CD4-positive, alpha-beta T cell treated with Interleukin-6 for 4 hours (primary cell): ENCODE measurements at places on chromosomes 3 and 15.

- DNase-seq: no peak
Measured at GRCh38 chr3:132283916-132284405, 33.2 kb upstream of the ACP3 start.

DNA sequence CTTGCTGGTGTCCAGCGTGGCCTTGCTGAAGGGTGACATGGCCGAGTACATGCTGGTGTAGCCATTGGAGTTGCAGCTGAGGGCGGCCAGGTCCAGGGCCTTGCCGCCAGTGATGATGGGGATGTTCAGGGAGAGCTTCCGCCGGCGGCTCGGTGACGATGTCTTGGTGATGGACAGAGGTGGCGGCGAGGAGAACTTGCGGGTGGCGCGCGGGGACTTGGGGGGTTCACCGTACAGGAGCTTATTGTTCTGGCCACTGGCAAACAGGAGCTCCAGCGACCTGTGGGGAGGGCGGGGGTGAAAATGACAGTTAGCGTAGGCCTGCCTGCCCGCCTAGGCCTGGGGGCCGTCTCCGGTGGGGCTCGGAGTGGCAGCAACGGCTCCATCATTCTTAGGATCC, 59.0 kb upstream of the CTSH start:
- DNase-seq: no peak

DNA sequence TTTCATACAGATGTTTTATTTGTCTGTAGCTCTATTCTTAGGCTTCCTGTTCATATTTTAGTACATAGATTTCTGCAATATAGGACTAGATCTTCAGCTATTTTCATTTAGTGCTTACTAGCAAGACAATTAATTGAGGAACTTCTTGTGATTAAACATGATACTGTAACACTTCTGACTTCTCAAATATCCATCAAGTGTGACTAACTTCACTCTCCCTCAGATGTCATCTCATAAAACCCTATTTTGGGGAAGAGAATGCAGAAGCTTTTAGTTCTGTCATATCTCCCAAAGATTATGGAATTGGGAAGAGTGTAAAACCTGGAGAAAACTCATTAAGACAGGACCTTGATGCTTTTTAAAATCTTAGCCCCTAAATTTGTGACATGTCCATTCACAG, 28.6 kb upstream of the GOLIM4 start:
- no peak for DNase-seq

DNA sequence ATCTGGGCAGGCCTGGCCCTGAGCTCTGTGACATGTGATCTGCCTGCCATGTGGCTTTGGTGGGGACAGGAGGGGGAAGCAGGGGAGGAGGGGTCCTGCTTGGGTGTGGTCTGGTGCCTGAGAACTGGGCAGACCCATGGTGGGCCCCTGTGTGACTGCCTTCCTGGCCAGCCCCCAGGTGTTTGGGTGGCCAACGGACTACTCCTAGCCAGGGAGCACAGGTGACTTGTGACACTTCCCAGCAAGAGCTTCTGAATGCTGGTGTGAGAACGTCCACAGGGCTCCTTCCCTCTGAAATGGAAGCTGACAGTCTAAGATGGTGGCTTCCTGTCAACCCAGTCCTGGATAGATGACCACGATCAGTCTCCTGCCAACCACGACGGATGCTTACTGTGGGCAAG, 136.1 kb upstream of the MEF2A start:
- no peak for DNase-seq

DNA sequence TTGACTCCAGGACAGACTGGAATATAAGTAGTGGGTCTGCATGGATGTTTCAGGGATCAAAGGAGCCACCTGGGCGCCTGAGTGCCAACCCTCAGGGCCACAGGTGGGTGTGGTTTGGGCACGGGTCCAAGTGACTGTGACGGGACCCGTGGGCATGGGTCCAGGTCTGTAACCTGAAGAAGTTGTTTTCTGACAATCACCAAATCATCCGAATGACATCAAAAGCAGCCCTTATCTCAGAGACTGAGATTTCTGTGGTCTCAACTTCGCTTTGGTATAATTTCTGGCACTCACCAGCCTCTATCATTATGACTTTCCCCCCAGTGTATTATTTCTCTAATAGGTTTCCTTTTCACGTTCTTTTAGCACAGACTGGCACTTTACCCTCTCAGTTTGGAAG, 24.4 kb downstream of the RLBP1 start:
- no peak for DNase-seq

DNA sequence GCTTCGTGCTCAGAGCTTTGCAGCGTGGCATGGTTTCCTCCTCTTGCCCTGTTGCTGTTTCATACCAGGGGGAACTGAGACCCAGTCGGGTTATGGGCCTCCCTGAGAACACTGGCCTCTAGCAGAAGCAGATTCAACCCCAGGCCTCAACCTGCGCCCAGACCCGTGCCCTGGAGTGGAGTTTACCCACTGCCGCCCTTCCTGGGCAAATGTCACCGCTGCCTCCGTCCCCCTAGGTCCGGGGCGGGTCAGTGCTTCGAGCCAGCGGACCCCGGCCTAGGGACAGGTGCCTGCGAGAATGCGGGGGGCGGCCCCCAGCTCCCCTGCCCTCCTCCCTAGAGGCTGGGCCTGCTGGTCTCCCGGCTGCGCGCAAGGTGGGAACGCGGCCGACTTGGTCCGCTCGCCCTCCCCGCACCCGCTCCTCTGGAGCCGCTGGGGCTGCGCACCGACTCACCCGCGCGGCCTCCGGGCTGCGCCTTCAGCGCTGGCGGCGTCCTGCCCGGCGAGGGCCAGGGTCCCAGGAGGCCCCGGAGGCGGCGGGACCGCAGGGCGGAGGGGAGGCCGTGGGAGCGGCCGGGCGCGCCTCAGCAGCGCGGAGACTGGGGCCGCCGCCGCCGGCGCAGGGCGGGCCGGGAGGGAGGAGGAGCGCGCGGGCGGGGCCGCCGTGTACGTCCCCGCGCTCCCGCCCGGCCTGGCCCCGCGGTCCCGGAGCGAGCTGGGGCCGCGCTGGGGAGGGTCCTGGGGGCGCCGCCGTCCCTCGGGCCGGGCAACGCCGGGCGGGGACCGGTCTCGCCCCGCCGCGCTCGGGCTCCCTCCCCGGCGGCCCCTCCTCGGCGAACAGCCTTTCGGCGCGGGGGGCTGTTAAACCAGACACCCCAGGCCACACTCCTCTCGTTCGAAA, at the start of gene PIGZ:
Gene PIGZ (minus strand): TSS at position 601 of the 901 bp plus-strand sequence. CDS start 16,802 bp downstream, outside the sequence.
- peak; percentile 53 for DNase-seq

DNA sequence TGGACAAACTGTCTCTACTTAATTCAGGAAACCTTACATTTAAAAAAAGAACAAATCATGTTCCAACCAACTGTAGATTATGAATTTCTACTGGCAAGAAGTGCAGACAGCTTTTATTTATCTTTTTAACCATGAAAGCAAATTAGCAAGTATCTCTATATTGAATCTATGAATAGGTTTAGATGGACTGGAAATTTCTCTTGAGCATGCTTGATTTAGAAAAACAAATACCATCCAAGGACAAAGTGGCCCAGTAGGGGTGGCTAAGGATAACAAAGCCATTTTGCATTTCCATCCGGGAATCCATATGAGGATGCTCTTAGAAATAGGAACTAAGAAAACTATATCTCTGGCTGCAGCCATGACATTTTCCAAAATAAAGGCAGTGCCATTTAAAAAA, 150.6 kb downstream of the KCNMB2 start:
- DNase-seq: no peak

DNA sequence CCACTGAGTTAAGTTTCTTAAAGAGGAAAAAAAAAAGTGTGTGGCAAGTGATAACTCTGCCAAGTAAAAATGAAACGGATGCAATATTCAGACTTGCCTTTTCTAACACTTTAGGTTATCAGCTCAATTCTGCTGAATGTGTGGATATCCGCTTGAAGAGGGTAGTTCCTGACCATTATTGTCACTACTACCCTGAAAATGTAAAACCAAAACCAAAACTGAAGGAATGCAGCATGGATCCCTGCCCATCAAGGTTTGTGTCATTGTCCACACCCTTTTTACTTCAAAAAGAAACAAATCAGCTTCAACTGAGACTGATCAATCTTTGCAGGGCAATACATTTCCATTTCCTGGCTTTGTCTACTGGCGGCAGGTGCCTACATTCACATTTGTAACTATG, 236.1 kb downstream of the ADAMTSL3 start:
- no peak for DNase-seq

DNA sequence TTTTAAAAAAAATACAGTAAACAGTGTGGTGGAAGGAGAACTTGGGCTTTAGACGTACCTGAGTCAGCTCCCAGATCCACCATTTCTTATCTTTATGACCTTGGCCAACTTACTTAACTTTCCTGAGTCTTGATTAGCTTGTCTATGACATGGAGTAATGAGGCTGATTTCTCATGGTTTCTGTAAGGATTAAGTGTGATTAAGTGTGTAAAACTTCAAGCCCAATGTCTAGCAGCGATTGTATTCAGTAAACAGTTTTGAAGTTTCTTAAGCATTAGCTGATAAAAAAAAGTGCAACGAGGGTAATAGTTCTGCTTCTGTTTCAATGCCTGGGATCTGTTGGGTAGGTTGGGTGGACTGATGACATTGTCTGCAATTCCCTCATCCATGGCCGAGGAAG, 10.8 kb downstream of the TRPM1 start:
- no peak for DNase-seq

GRCh38 chr3:125125821-125126245, 70.0 kb upstream of the HEG1 start:
- DNase-seq: no peak

- no peak for DNase-seq
Measured at GRCh38 chr15:68658151-68658550, 79.4 kb downstream of the CORO2B start.

DNA sequence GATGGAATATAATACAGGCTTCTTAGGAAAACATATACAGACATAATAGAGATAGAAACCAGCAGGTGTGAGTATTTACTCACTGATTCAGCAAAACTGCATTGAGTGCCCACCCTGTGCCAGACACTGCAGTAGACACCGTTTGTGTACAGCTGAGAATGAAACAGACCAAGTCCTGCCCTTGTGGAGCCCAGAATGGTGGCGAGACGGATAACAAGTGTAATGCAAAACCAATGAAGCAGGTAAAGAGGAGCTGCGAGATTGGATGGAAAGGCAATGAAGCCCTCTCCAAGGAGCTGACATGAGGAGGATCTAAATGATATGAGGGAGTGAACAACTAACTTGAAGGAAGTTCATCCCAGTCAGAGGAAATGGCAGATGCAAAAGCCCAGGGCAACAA, 256.4 kb downstream of the MEX3B start:
- DNase-seq: no peak

- DNase-seq: no peak
Measured at GRCh38 chr15:74364936-74365597, 2.4 kb downstream of the CYP11A1 start.
